ENCODE measurements at places on chromosomes 3 and 15.

GRCh38 chr3:48407542-48408099, 22.3 kb downstream of the PLXNB1 start:
- DNase-seq: no peak

- DNase-seq: no peak
These were observed 66.2 kb downstream of the FEM1B start for GRCh38 chr15:68343579-68344225.

GRCh38 chr15:33955945-33956344, 12.4 kb upstream of the CHRM5 start:
- DNase-seq: no peak

GRCh38 chr3:177300039-177300833, 103.0 kb upstream of the TBL1XR1 start:
- DNase-seq: no peak

GRCh38 chr3:138950006-138950644, 3.1 kb downstream of the FOXL2NB start:
- no peak for DNase-seq

GRCh38 chr3:79038636-79039035, 729.2 kb downstream of the ROBO1 start:
- DNase-seq: no peak

DNA sequence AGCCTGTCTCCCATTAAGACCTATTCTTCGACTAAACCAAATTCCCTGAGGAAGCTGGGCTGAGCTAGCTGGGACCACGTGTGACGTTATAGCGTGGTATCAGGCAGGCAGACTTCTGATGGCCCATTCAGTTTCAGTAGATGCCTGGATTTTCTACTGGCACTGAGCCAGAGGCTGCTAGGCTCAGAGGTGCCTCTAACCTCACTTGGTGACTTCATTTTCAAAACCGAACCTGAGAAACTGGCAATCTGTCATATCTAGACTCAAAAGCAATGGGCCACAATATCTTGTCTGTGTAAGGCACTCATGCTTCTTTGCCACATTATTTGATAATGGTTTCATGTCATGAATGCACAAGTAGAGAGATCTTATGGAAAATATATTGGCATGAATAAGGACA, 352.1 kb upstream of the AZI2 start:
- DNase-seq: no peak

- no peak for DNase-seq
These were observed 54.5 kb upstream of the ABHD10 start for GRCh38 chr3:111924283-111924682.

DNA sequence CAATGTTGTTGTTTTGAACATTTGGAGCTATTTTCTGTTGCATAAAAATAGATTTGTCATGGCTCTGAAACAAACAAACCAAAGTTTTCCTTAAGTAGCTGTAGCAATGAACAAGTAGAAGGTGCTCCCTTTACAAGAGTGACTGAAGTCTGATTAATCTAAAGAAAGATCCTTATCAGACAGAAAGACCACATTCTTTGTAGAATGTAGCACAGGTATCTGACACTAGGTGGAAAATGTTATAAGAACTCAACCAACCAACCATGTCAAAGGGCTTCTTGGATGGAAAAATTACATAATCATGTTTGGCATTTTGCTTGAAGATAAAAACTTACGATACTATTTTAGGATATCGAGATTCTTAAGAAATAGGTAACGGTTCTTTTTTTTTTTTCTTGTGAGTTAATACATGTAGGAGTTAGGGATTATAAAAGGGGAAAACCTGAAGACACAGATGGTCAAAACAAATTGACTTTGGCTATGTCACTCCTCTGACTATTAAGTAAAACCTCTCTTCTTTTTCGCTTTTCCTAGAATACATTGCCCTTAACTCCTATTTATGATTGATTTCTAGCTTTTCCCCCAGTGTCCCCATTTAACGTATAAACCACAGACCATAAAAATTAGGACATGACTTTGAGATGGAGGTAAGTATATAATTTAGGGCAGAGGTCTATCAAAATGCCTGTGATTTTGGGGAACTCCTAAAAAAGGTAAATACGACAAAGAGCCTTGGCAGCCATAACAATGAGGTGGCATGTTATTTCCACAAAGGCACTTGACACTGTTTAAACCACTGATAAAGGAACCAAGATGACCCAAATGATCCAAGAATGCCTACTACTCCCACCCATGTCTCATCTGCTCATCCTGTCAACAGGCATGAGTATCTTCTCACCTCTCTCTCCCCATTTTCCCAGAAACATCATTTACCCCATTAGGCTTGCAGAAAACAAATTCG, 72.0 kb downstream of the CCR4 start:
- no peak for DNase-seq

GRCh38 chr3:190252080-190252479, 70.2 kb downstream of the CLDN1 start:
- DNase-seq: no peak

All from activated naive CD4-positive, alpha-beta T cell (primary cell).